ENCODE measurements at places on chromosomes 11 and 22.
A peak's percentile ranks its signal among the peaks of the same experiment; 100 is the strongest.

DNA sequence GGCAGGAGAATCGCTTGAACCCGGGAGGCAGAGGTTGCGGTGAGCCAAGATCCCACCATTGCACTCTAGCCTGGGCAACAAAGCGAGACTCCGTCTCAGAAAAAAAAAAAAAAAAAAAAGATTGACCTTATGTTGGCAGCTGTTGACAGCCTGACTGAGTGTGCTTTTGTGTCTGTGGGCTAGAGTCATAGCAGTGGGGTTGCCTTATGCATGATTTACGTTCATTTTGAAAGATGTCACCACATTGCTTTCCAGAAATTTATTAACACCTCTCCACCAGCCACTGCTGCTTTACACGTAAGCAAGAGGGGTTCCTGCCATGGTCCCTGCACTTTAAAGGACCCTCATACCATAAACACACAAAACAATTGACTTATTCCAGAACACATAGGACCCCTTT lies 21.0 kb downstream of the ASRGL1 start:
- no peak overlapping the region for H3K27ac ChIP-seq
- H3K27me3 ChIP-seq: no peaks in the 10 kb centered on the region
- no peaks in the 10 kb centered on the region for H3K4me1 ChIP-seq
- DNase-seq: no peak

DNA sequence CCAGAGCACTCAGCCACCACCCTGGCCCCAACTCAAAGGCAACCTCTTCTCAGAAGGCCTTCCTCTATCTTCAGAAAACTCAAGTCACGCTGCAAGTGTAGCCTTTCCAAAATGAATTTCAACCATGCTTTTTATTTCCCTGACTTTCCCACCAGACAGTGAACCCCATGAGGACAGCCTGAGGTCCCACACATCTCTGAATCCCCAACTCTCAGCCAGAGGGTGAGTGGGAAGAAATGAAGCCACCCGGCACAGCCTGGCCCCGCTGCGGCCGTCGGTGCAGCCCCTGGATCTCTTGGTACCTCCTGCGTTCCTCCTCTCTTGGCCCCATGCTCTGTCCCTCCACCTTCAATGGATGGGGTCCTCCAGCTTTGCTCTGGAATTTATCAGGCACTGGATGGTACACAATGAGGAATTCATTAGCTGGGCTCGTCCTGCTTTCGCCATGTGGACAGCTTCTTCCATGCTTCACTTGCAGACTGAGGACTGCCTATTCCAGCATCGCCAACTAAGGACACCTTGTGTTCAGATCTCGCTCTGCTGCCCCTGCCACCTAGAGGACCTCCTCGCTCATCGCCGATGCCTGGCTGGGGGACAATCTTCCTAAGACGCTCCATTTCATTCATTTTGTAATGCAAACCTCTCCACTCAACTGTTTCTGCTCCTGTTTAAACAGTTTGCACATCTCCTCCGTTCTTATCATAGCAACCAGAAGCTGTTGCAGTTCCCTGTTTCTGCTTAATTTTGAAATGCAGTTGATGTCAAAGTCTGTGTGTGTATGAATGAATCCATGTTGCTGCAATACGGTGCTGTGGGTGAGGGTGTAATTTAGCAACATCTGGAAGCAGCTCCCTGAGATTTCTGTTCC lies 672.1 kb downstream of the TBC1D22A start:
- H3K27me3 ChIP-seq: no peaks in the 10 kb centered on the region
- H3K4me3 ChIP-seq: no peak overlapping the region
- no peaks in the 10 kb centered on the region for H3K36me3 ChIP-seq
- no peak overlapping the region for H3K27ac ChIP-seq

DNA sequence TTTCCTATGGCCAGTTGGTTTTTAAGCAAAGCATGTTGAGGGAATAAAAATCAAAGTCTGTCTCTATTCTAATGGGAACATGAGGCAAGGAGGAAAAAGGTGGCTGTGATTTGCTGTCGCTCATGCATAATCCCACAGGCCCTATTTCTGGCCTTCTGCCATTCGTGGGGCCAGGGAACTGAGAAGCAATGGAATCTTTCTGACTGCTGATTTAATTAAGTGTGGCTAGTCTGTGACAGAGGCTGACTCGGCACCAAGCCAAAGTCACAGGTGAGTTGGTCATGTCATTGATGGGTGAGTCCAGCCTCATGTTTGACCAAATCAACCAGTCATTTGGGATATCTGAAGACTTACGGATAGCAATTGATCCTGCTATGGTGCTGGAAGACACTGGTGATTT lies 429.3 kb upstream of the CADM1 start:
- H3K4me3 ChIP-seq: no peak overlapping the region
- DNase-seq: no peak
- no peaks in the 10 kb centered on the region for H3K36me3 ChIP-seq
- peaks cover 2% of the 10 kb centered on the region for H3K27me3 ChIP-seq
- no peaks in the 10 kb centered on the region for H3K4me1 ChIP-seq

DNA sequence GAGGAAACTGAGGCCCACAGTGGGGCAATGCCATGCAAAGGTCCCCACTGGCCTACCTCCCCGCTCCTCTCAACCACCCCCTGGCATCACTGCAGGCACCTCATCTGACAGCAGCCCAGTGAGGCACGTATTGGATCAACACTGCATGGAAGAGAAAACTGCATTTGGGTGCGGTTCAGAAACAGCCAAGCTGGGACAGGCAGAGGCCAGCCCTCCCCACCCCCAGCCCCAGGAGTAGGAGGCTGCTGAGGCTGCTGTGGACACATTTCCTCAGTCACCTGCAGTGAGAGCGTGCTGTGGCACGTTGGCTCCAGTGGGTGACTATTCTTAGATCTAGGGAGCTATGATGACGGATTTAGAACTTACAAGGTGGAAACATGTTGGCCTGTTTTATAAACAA lies 63.7 kb downstream of the KCNC1 start:
- no peaks in the 10 kb centered on the region for H3K27me3 ChIP-seq
- no peaks in the 10 kb centered on the region for H3K36me3 ChIP-seq
- DNase-seq: no peak
- no peak overlapping the region for H3K4me3 ChIP-seq

DNA sequence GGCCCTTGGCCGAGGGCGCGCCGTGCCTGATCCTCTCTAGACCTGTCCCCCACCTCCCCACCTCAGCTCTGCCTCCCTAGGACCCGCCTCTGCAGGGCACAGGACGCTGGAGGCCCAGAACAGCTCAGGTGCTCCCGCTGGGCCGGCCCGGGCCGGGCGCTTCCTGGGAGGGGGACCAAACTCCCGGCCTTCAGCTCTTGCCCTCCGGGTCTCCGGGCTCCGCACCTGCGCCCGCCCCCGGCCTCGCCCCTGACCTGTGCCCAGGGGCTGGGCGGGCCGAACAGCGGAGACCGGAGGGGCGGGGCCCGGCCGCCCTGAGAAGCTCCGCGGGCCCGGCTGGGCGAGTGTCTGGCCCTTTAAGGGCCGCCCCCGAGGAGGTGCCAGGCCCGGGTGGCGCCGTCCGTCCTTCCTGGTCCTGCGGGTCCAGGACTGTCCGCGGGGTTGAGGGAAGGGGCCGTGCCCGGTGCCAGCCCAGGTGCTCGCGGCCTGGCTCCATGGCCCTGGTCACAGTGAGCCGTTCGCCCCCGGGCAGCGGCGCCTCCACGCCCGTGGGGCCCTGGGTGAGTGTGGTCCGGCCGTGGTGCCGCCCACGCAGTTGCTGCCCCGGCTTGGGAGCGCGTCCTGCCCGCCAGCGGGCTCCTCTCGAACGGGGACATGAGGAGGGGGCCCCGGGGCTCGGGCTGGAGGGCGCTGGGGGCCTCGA lies at the start of gene SSH3:
Gene SSH3, plus strand, starts transcription at position 399 of the 703 bp plus-strand sequence. Its CDS starts 96 bp downstream, at position 495.
- peak within 1 kb of the TSS; percentile 37 for H3K4me3 ChIP-seq
- H3K27ac ChIP-seq: no peak within 1 kb of the TSS
- H3K4me1 ChIP-seq: no peaks in the 10 kb centered on the region
- DNase-seq: peak; percentile 84
- H3K27me3 ChIP-seq: no peaks in the 10 kb centered on the region

- H3K36me3 ChIP-seq: no peaks in the 10 kb centered on the region
- no peak overlapping the region for H3K4me3 ChIP-seq
- peaks cover 46% of the 10 kb centered on the region for H3K27me3 ChIP-seq
- H3K27ac ChIP-seq: no peak overlapping the region
- peaks cover 7% of the 10 kb centered on the region for H3K4me1 ChIP-seq
- no peak for DNase-seq
These were observed 2.8 kb downstream of the EMID1 start for GRCh38 chr22:29208502-29208862.

GRCh38 chr11:60124802-60125432 lies 36.5 kb downstream of the MS4A2 start:
- H3K4me1 ChIP-seq: no peaks in the 10 kb centered on the region
- H3K4me3 ChIP-seq: no peak overlapping the region
- DNase-seq: no peak
- H3K27me3 ChIP-seq: no peaks in the 10 kb centered on the region
- no peak overlapping the region for H3K27ac ChIP-seq
- H3K36me3 ChIP-seq: no peaks in the 10 kb centered on the region

GRCh38 chr22:41561788-41562187 lies 978 bp downstream of the CSDC2 start:
- H3K27ac ChIP-seq: no peak overlapping the region
- H3K4me1 ChIP-seq: peaks cover 12% of the 10 kb centered on the region
- no peak for DNase-seq
- H3K4me3 ChIP-seq: no peak overlapping the region

DNA sequence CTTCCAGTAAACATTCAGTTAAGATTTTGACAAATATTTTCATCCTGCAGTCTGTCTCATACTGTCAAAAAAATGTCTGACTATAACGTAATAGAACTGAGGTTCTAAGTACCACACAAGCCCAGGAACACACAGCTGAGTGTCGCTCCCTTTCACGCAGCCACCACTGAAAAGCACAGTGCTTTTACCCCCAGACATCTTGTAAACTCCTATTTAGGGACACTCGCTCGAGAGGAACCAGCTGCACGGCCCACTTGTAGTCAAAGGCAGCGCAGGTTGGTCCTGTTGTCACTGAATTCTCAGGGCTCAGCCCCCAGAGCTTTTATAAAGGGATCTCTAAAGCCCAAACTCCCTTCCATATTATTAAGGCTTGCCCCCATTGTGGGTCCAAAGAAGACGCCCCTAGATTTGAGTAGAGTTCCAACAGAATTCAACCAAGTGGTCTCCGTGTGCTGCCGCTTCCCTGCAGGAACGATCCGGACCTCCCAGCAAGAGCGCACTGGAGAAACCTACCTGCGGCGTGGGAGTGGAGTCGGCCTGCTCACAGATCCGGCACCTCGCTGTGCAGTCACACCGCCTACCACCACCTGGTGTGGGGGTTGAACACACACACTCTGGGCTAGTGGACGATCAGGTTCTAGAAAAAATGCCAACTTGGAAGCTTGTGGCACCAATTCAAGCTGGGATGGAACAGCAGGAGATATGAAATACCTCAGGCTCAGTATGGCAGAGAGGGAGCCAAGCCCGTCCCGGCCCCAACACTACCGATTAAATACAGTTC lies 23.4 kb downstream of the ASPHD2 start:
- H3K36me3 ChIP-seq: peaks cover 27% of the 10 kb centered on the region
- no peaks in the 10 kb centered on the region for H3K4me1 ChIP-seq
- no peak overlapping the region for H3K27ac ChIP-seq
- DNase-seq: no peak

DNA sequence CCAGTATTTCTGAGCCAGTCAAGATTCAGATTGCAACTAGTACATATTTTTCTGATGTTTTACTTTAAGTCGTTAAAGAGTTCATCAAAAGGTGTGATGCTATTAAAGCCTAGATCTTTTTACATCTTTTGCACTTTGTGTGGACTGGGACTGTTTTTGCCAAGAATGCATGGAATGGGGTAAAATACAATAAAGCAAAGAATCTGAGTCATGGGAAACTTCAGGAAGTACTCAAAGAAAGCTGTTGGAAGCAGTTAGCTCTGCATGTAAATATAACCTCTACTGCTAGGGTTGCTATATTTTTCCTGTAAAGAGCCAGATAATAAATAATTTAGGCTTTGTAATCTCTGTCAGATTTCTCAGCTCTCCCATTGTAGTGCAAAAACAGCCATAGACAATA lies 20.9 kb downstream of the ATXN10 start:
- H3K27ac ChIP-seq: no peak overlapping the region
- no peak for DNase-seq
- no peaks in the 10 kb centered on the region for H3K27me3 ChIP-seq

DNA sequence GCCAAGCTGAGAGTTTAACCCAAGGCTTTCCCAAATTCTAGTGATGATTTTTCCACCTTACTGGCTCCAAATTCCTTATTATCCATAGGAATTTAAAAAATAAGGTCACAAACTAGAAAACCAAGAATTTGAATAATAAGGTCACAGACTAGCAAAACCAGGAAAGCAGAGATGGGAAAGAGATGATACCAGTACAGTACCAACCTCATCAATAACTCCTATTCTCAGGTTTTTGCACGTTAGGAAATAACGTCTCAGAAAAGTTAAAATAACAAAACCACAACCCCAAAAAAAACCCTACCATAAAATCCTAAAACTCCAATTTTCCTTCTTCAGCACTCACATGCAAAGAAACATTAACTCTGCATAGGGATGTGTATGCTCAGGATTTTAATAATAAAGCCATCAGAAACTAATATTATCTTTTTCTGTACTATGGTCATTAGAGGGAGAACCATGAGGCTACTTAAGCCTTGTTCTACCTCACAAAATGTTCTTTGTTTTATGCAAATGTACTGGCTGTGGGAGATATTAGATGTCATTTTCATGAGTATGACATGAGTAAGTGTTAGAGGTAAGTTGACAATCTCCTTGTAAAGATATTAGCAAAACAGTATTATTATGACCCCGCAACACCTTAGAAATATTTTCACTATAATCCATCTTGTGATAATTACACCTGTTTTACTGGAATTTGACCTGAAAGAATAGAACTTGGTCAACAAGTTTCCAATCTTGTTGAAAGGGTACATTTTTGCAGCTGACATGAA lies 16.1 kb upstream of the EED start:
- H3K4me1 ChIP-seq: peaks cover 42% of the 10 kb centered on the region
- peak overlapping the region; percentile 94 for H3K27ac ChIP-seq
- H3K36me3 ChIP-seq: peaks cover 9% of the 10 kb centered on the region
- no peaks in the 10 kb centered on the region for H3K27me3 ChIP-seq
- DNase-seq: no peak
- peak overlapping the region; percentile 70 for H3K4me3 ChIP-seq

DNA sequence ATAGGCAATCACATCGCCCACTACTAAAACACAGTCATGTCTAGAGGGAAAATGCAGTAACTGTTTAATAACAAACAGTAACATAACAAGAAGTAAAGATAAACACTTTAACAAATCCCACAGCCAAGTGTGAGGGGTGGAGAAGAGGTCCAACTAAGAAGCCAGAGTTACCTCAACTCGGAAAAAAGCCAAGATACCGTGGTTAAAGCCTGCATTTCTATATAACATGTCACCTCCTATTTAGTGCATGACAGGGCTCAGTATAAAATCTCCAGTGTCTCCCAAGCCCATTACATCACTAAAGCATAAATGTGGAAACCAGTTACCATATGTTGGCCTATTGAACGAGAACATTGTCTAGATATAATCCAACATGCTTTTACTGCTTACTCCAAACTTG lies 281.7 kb downstream of the LRRC4C start:
- no peak for DNase-seq
- H3K4me1 ChIP-seq: no peaks in the 10 kb centered on the region
- H3K27ac ChIP-seq: no peak overlapping the region
- H3K36me3 ChIP-seq: no peaks in the 10 kb centered on the region
- H3K4me3 ChIP-seq: no peak overlapping the region
- H3K27me3 ChIP-seq: no peaks in the 10 kb centered on the region

- peak overlapping the region; percentile 98 for H3K27ac ChIP-seq
- peak; percentile 97 for DNase-seq
- H3K27me3 ChIP-seq: no peaks in the 10 kb centered on the region
- peak overlapping the region; percentile 99 for H3K4me3 ChIP-seq
- H3K36me3 ChIP-seq: peaks cover 56% of the 10 kb centered on the region
These were observed 1.6 kb downstream of the RAC2 start for GRCh38 chr22:37242395-37242918.
